Activated T-cell treated with anti-CD3 and anti-CD28 coated beads for 24 hours (primary cell): ENCODE measurements at places on chromosomes 7 and 10.

GRCh38 chr7:106367664-106368063 lies 82.9 kb upstream of the NAMPT start:
- DNase-seq, result peak; percentile 20

GRCh38 chr7:55092186-55092974 lies 73.6 kb downstream of the EGFR start:
- DNase-seq, result no peak

GRCh38 chr10:24503461-24504320 lies 220.0 kb downstream of the ARHGAP21 start:
- DNase-seq, result peak; percentile 15

DNA sequence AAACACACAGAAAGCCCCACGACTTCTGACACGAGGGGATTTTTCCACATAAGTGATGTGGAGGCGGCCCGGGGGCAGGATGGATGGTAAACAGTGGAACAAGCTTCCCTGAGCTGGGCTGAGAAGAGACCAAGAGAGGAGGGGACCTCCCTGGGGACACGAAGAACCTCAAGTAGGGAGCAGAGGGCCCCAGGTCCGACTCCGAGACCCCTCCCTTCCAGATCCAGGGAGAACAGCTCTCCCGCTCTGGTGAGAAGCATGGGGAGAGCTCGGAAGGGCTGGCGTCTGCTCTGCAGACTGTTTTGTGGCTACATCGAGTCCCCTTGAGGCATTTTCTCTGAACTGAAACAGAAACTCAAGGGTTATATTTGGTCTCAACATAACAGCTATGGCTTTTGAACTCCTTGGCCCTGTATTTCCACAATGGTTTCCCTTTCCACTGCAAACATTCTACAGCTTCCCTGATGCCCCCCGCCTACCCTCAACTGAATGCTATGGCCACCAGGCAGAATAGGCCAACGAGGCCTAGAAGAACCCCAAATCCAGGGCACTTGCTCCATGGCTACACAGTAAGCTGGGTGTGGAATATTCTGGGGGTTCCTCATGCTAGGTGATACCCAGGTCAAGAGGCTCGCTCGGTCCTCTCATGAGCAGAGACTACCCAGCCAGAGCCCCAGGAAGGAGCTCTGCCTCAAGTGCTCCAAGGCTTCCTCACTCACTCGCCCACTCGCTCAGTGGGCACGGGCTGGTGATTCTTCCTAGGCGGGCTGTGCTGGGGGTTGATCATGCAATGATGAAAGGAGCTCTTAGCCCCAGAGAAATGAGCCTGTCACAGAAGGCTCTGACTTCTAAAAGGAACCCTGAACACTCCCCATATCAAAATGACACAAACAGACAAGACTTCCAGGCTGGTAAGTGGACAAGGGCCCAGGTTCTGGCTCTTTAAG lies 47.5 kb downstream of the FAM53B start:
- DNase-seq, result no peak

- no peak for DNase-seq
Measured at GRCh38 chr7:3739983-3740382, 438.9 kb downstream of the SDK1 start.

DNA sequence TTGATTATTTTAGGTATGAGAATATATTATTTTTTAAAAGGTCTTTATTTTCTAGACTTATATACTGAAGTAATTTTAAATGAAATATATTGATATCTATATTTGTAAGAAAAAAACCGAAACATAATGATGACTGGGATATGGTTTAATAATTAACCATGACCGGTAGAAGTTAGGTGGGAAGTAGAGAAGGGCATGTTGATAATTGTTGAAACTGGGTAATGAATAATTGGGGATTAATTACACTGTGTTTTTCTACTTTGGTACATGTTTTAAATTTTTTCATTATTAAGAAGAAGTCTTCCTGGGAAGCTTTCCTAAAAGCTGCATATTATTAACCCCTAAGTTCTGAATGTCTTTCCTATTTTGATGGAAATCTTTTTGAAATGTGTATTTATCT lies 16.3 kb downstream of the TSPAN12 start:
- no peak for DNase-seq

GRCh38 chr10:53315709-53316108 lies 543.1 kb upstream of the MBL2 start:
- no peak for DNase-seq

DNA sequence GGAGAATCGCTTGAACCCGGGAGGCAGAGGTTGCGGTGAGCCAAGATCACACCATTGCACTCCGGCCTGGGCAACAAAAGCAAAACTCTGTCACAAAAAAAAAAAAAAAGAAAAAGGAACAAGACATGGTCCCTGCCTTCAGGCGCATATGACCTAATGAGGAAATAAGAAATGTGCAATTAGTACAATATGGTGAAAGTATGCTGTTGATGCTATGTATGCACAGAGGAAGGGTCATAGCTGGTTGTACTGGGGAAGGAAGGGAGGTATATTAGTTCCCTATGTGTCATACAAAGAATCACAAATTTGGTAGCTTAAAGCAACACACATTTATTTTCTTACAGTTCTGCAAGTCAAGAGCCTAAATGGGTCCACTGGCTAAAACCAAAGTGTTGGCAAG lies 97.8 kb upstream of the MPP7 start:
- DNase-seq, result no peak

GRCh38 chr10:14366760-14367159 lies 36.0 kb upstream of the FRMD4A start:
- DNase-seq, result no peak

DNA sequence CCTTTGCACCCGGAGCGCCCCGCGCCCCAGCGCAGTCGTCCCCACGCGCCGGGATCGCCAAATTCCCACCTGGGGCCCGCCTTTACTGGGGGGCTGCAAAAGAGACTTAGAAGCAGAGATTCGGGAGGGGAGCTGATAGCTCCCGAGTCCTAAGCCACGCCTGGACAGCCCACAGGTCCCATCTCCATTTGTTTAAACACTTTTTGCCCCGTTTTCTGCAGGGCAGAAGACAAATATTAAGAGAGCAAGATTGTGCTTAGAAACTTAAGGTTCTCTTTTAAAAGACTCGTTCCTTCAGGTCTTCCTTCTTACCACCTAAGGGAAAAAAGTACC lies 299.1 kb upstream of the NFE2L3 start:
- no peak for DNase-seq

GRCh38 chr10:103563231-103564115 lies 70.0 kb downstream of the NEURL1 start:
- DNase-seq, result no peak

DNA sequence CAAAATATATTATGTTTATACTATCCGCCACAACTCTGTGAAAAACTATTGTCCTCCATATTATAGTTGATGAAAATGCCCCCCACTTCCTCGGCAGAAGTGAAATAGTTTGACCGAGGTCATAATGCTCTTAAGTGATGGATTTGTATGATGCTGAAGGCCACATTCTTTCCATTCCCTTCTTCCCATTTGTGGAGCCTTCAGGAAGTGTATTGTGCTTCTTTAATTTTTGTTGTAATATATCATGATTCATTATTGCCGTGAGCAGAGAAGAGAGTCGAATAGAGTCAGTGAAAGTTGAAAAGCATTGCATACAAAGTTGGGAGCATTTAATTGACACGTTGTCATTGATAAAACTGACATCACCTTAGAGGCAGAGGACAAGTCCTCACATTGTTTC lies 460.3 kb downstream of the SUGCT start:
- DNase-seq, result no peak

DNA sequence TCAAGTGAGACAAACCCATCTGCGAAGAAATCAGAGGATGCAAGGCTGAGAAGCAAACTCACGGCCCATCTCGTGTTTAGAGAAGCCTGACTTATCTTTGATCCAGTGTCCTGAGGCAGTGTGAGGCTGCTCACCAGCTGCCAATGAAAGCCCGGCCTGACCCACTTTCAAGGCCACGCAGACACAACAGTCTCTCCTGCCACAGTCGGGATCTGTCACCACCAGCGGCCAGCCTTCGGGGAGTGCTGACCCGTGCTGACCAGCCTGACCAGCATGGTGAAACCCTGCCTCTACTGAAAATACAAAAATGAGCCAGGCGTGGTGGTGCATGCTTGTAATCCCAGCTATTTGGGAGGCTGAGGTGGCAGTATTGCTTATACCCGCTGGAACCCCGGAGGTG lies 7.4 kb upstream of the DNAJB6 start:
- no peak for DNase-seq

- no peak for DNase-seq
Measured at GRCh38 chr7:87874066-87874465, 2.1 kb downstream of the SLC25A40 start.

DNA sequence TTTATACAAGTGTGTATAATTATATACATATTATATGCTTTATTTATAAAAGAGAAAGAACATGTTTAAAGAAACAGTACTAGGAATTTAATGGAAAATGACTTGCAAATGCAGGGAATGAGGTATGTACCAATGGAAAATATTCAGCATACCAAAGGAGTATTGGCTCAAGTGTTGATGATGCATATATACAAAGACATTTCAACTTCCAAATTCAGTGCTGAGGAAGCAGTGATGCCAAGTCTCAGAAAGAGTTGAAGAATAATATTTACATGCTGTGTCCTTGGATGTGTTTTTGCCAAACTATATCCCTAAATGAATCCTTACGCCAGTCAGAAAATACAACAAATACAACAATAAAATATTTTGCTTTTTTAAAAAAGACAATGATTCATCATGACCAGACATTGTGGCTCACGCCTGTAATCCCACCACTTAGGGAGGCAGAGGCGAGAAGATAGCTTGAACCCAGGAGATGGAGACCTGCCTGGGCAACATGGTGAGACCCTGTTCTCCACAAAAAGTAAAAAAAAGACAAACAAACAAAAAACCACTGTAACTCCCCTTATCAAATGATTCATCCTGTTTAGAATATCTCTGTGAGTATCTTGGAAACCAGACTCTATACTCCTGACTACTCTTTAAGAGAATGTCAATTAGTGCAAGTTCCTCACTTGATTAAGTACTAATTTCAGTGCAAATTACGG lies 157.2 kb downstream of the CHRM2 start:
- DNase-seq, result no peak
